CD4-positive, alpha-beta T cell treated with Interleukin-15 for 1 hour (primary cell): ENCODE measurements at places on chromosomes 6 and 20.

- DNase-seq, result no peak
Observed at GRCh38 chr20:34089655-34090345, 22.2 kb downstream of the EIF2S2 start.

- DNase-seq, result no peak
Observed at GRCh38 chr6:129846761-129847160, 14.4 kb downstream of the TMEM244 start.

GRCh38 chr6:7859591-7859990 is 51.0 kb downstream of the TXNDC5 start:
- no peak for DNase-seq

DNA sequence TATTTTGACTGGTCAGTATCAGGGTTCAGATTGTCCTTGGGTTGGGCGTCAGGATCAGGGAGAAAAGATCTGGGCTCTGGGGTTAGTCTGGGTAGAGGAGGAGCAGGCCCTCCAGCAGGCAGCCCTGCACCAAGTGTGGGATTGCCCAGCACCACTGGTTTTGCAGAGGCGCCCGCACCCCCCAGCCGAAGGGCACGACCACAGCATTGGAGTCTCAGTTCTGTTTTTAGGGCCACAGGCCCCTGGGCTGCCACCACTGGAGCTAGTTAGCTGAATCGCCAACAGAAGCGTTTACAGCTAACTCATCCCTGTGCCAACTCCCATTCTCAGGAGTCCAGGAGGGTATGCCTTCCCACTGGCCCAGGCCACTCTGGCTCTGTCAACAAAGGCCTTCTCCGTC is 84.2 kb downstream of the TCP11 start:
- no peak for DNase-seq

- no peak for DNase-seq
Observed at GRCh38 chr6:148457137-148457842, 114.7 kb downstream of the SASH1 start.

- DNase-seq, result no peak
Observed at GRCh38 chr6:98981473-98981872, 33.7 kb upstream of the FBXL4 start.

DNA sequence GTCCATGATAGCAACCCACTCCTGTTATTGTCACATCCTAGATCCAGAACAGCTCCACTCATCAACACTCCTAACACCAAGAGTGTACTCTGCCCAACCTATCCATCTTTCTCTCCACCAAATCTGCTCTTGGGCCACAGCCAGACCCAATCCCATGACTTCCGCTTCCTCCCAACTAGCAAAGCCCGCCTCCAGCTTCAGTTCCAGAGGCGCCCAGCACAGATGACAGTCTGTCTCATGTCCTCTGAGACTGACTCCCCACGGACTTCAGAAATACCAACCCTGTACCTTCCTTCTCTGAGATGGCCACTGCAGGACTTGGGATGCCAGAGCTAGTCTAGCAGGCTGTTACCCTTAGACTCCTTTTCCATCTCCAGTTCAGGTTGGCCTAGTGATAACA is 48.6 kb downstream of the DTNBP1 start:
- no peak for DNase-seq

DNA sequence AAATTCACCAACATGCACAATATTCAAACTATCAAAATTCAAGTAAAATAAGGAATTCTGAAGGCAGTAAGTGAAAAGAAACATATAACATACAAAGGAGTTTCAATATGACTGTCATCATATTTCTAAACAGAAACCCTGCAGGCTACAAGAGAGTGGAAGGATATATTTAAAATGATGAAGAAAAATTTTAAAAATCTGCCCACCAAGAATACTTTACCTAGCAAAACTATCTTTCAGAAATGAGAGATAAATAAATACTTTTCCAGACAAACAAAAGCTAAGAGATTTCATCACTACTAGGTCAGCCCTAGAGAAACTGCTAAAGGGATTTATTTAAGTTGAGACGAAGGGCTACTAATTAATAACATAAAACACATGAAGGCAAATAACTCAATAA is 73.8 kb upstream of the MANEA start:
- no peak for DNase-seq

DNA sequence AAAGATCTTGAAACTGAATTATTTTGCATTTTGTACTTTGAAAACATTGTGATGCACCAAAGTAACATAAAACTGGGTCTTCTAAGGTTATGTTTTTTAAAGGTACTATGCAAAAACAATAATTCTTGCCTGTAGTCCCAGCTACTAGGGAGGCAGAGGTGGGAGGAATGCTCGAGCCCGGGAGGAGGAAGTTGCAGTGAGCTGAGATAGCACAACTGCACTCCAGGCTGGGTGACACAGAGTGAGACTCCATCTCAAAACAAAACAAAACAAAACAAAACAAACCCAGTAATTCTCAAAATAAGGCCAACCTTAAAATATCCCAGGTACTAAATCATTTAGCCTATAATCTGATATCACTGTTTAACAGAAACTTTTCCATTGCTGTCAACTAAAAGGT is 269.6 kb downstream of the KHDC1L start:
- no peak for DNase-seq

DNA sequence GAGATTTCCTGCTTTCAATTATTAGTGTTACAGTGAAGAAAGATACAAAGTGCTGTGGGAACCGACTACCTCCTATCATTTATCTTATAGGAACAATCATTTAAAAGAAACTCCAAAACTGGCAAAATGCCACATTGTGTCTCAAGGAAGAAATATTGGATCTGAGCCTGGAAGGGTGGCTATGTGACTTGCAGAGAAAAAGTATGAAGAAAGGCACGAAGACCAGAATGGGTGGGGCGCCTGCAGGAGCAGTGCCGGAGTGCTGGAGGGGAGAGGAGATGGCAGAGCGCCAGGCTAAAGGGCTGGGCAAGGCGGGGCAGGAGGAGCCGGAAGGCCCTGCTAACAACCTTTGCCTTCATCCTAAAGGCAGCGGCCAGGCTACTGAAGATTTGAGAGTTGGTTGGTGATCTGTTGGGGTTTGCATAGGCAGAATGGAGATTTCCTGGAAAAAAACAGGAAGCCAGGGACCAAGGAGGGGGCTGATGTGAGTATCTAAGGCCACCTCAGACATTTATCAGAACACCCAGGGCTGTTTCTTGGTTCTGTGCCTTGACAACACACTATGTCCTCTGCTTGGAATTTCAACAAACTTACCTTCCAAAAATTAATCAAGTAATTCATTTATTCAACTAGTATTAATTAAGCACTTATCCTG is 125.6 kb downstream of the MAFB start:
- DNase-seq, result no peak

DNA sequence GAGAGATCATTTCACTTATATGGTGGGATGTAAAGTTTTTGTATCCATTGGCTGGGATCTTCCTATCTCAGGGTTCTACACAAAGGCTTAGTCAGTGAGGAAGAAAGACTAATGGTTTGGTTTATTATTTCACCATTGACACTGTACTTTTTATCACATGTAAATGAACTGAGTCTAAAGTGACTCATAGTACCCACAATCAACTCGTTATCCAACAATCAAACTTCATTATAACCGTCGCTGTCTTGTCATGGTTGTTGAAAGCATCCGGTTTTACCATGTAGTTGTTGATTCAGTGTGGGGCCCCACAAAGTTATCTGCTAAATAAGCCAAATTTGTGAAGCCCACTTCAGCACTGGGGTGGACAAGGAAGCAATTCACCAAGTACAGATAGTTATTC is 55.8 kb upstream of the MTRF1L start:
- no peak for DNase-seq

DNA sequence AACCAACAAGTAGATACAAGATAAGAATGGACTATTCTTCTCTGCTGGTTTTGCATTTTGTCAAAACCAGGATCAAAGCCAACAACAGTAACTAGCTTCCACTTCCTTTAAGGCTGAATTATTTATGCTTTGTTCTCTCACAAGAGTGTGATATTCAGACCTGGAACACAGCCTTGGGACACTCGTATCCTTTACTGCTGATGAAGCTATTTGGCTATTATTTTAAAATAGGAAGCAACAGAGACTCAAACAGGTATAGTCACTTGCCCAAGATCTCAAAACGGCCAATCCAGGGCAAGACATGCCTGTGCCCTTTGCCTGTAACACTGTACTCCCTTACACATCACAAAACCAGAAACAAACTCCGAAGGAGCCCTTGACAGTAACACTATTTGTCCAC is 19.9 kb downstream of the SPTLC3 start:
- no peak for DNase-seq
